Peyer's patch (tissue), 4 donors: ENCODE measurements at places on chromosomes 2 and 18.

- no peak for DNase-seq
Observed at GRCh38 chr2:148909114-148909513, 34.1 kb downstream of the KIF5C start.

DNA sequence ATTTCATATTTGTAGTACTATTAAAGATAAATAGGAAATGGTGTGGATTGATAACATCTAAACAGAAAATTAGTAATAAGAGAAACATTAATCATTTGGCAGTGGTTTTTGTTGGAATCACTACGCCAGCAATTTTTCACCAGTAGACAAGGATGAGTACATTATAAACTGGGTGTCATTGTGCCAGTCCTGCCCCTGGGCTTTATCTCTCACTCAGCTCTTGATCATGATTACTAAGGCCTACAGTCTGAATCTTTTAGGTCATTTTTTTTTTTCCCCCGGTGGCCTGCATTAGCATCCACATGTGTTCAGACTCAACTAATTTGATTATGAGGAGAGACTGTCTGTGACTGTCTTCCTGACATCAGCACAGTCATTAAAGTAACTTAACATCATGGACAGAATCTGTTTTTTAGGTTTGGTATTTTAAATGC, 16.2 kb downstream of the GULP1 start:
- no peak for DNase-seq

GRCh38 chr2:232817756-232818155, 41.4 kb upstream of the KCNJ13 start:
- no peak for DNase-seq

GRCh38 chr18:13551841-13552733, 174.3 kb downstream of the FAM210A start:
- no peak for DNase-seq

GRCh38 chr2:50143822-50144575, 887.9 kb downstream of the NRXN1 start:
- DNase-seq, result no peak

DNA sequence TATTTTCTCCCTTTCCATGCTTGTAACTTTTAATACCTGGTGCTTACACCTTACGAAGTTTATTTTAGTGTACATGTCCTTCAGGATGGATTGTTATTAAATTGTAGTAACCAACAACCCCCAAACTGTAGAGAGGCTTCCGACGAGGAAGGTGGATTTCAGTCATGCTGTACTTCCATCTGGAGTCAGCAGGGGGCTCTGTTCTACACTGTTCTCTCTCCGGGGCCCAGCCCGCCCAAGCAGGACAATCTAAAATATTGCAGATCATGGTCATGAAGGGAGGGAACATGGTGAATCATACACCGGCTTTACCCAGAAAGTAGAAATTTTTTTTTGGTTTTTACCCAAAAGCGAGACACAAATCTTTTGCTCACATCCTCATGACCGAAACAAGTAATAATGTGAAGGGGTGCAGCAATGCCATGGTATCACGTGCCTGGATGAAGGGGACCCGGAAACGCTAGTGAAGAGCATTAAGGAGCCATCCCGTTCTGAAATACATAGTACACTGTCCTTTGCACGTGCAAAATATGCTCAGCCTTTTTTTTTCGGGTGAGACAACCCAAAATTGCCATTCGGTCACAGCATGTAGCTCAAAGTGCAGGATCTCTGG, 884.8 kb downstream of the EPHA4 start:
- DNase-seq, result peak; percentile 55

DNA sequence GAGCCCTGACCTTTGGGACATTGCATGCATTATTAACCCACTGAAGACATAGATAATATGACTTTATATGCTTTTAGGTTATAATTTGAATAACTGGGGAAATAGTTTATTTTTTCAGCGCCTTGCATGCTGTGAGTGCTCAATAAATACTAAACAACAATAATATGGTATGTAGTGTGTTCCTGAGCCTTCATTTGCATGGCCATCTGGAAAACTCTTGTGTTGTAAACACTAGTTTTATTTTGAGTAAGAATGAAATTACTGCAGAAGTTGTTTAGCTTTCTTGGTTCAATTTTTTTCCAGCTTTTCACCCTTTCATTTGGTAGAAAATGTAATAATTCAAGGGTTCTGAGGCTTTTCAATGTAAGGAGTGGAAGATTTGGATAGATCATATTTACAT, 189.3 kb upstream of the GALNT5 start:
- DNase-seq, result no peak

DNA sequence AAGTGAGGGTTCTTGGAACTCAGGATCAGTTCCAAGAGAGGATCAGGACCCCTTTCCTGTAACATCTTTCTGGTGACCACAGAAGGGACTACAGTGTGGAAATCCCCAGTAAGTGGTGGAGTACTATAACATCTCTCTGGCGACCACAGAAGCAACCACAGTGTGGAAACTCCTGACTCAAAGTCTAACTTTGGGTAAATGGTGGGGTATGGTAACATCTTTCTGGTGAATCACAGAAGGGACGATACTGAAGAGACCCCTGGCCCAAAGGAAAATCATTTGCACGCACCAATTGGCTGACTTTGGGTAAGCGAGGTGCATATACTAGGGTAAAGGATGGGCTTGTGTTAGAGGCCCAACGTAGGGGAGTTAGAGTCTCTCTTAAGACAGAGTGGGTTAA, 56.3 kb upstream of the GULP1 start:
- DNase-seq, result no peak

DNA sequence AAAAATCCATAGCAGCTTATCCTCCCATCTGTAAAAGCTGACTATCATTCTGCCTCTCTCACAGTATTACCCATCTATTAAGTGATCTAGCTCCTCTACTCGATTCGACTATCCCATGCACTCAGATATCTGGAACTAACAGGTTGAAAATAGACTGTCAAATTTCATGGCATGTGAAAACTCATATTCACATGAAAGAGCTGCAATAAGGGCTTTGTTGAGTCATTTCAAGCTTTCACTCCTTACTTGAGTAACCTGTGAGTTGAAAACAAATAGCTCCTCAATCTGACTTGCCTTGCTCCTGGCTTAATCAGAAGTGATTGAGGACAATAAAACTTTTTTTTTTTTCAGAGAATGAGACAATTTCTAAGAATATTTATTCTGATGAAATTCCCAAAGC, 192.4 kb upstream of the ERBB4 start:
- no peak for DNase-seq

GRCh38 chr18:23810396-23810795, 121.1 kb downstream of the LAMA3 start:
- no peak for DNase-seq

- peak; percentile 45 for DNase-seq
Observed at GRCh38 chr2:161136696-161137324, 23.4 kb upstream of the TANK start.

DNA sequence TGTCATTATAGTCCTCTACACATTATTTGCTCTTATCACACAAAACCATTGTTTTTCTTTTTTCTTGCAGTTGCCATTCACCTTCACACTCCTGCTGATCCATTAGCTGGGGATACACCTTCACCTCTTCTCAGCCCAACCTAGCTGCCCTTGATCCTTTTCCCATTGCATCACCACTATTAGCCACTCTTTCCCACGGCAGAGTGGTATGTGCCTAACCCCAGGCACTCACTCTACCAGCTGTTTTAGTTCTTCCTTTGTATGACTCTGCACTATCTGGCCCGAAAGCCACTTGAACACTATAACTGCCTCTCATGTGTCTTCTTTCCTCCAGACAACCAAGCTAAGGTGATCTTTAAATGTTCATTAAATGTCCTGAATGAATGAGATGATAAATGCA, 145.4 kb upstream of the PIK3C3 start:
- no peak for DNase-seq

DNA sequence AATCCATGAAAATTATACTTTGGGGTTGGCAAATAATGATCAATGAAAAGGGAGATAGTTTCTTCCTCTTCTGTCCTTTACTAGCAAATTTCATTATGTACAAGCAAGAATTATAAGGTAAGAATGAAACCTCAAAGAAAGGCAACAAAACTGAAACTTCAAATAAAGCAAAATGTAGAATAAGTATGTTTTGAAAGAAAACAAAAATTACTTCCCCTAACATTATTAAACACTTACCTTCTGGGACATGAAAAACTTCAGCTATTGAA, 29.4 kb downstream of the THADA start:
- DNase-seq, result no peak

- no peak for DNase-seq
Observed at GRCh38 chr2:80252294-80252986, 52.1 kb downstream of the LRRTM1 start.

DNA sequence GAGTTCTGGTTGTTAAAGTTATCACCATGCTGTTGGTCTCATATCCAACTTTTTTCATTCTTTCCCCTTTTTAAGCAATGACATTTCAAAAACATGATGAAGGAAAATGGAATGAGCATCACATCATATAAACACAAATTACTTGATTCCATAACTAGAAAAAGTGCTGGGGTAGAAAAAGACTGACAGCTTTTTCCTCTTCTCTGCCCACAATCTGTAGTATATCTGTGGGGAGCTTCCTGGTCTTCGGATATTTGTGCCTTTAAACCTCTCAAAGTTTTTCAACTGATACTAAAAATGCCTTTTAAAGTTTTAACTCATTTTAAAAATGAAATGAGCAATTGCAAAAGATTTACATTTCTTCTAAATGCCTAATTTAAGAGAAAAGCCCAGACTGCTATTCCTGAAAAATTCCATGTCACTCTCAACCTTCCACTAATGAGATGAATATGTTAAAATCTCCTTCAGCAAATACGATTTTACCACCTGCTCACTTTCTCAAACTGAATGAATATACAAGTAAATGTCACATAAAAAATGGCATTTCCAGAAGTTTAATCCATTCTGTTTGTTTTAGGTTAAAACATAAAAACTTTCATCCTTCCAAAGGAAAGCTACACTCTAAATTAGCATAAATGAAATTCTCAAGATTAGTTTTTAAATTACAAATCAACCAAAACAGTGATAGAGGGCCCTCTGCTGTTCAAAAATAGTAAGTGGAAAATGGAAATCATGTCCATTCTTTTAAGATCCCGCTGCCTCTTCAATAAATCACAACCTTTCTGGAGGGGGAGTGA, 2.1 kb downstream of the DNAH7 start:
- no peak for DNase-seq

DNA sequence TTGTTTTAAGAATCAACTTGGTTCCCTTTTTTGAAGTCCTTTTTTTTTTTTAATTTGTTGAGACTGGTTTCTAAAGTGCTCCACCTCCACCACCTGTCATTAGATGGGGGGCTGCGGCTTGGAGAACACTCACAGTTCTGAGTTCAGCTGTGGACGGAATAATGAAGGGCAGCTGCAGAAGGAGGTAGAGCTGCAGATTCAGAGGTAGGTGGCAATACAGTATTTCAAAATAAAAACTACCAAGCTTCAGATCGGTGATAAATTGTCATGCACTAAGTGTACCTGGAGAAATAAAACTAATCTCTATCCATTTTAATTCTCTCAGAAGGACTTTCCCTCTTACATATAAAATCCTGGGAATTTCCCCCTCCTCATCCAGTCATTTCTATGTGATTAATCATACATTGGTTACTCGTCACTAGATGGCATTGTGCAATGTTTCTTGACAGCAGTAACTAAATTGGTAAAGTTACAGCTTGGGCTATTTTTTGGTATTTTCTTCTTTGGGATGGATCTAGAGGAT, 81.1 kb upstream of the SLC39A10 start:
- DNase-seq, result peak; percentile 86

DNA sequence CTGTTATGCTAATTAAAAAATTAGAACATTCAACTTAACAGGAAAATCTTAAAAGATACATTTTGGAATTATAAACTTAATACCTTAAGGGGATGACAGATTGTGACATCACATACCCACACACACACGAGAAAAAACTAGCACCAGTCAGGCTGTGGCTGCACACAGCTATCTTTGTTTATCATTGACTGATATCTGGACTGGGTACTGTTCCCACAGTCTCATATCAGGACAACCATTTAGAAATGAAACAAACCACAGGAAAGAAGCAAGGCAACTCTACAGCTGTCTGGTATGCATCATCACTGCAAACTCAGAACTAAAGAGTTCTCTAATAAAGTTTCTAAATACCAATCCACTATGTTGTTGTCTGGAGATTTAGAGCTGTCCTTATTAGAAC, 210.9 kb upstream of the SMAD7 start:
- DNase-seq, result no peak

GRCh38 chr2:205661281-205661680, 21.0 kb upstream of the NRP2 start:
- no peak for DNase-seq

DNA sequence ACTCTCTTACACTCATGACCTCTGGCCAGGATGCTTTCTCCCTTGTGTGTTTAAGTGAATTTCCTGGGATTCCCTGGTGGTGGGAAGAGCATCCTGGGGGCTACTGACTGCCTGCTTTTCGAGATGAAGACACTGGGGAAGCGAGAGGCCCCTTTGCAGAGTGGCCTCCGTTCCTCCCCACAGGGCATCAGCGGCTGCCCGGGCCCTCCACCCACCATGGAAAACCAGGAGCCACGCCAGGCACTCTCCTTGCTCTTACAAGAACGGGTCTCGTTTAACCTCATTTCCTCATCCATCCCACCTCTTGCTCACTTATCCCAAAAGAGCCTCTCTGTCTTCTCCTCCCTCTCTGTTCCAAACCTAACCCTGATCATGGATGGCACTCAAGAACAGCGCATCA, 17.8 kb downstream of the CHST10 start:
- no peak for DNase-seq

- DNase-seq, result no peak
Observed at GRCh38 chr2:219870041-219870440, 242.6 kb downstream of the SLC4A3 start.

DNA sequence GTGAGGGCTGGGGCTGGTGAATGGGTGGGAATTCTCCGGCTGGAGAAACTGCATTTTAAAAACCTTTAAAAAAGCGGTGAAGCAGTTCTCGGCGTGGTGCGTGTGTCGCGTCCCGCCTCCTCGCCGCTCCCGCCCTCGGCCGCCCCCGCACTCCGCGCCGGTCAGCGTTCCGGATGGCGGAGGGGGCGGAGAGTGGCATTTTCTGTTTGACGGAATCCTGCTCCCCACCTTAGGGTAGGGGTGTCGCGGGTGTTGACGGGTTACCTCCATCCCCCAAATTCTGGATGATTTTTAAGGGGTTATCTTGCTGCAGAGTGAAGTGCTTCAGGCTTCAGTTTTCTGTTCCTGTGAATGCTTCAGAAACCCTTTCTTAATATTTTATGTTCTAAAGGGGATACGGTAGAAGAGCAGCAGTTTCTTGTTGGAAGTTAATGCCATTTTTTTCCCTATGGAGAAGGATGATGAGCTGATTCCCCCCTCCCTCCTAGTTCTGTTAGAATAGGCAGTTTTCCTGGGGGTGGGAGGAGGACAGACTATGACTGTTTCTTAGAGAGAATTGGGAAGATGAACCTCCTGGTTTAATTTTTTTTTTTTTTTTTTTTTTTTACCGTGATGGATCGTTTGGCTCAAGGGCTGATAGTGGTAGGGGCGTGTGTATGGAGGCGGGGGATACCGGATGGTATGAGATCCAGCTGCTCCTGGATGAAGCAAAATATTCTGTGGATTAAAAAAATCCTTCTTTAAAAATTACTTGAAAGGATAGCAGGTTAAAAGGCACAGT, 756 bp downstream of the ABI2 start:
- peak; percentile 57 for DNase-seq

DNA sequence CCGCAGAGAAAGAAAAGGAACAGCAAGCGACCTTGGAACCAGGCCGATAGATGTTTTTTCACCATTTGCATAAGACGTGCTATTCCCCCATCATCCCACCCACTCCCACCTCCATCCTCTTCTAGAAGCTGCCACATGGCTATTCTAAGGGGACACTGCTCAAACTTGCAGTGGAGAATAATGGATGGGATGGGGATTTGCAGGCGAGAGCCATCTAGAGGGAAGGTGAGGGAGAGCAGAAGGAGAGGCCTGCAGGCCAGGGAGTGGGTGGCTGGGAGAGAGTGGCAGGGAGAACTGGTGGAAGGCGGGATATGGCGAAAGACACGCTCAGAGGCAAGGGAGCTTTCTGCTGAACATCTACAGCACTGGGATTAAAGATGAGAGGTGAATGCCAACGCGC, 84.9 kb downstream of the MAPK4 start:
- DNase-seq, result no peak
